Left renal cortex interstitium (tissue), 4 donors: ENCODE measurements at places on chromosomes 13 and 19. TPM values are rescaled to one million over a fixed set of nuclear protein-coding genes. Genes with fewer than 3 reads are reported as not detected.

DNA sequence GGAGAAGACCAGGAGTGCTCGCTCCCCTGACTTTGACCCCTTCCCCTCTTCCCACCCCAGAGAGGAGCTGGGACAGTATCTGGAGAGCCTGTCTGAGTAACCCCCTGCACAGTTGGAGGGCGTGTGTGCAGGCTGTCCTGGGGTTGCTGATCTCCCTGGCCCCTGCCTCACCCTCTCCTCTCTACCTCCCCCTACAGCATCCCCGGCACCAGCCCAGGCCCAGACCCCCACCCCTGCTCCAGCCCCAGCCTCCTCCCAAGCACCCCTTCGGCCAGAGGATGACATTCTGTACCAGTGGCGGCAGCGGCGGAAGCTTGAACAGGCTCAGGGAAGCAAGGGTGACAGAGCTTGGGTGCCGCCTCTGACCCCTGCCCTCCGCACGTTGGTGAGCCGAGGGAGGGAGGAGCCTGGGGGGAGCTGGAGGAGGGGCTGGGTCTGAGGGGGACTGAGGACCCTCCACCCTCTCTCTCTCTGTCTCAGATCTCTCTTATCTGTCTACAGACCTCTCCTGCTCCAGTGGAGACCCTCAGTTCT lies 8.7 kb downstream of the PROSER3 start:
- no peak for DNase-seq

- no peak for DNase-seq
Measured at GRCh38 chr19:50332244-50333038, 3.3 kb upstream of the KCNC3 start.

DNA sequence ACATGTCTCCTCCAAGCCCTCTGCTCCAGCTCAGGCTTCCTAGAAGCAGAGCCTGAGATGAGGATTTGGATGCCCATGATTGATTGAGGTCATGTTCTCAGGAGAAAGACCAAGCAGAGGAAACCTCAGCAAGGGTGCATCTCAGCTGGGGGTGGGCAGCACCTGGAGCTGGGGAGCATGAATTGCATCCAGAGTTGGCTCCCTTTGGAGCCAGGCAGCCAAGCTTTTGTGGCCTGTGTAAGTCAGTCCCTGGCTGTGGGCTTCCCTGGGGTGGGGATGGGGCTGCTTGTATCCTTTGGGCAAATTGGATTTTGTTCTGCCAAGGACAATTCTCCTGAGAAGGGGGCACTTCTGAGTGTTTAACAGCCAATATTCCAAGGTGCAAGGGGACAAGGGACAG lies 91.5 kb upstream of the WASF3 start:
- DNase-seq, result no peak

GRCh38 chr19:35031072-35031881 lies 1.0 kb downstream of the SCN1B start:
- DNase-seq, result no peak

DNA sequence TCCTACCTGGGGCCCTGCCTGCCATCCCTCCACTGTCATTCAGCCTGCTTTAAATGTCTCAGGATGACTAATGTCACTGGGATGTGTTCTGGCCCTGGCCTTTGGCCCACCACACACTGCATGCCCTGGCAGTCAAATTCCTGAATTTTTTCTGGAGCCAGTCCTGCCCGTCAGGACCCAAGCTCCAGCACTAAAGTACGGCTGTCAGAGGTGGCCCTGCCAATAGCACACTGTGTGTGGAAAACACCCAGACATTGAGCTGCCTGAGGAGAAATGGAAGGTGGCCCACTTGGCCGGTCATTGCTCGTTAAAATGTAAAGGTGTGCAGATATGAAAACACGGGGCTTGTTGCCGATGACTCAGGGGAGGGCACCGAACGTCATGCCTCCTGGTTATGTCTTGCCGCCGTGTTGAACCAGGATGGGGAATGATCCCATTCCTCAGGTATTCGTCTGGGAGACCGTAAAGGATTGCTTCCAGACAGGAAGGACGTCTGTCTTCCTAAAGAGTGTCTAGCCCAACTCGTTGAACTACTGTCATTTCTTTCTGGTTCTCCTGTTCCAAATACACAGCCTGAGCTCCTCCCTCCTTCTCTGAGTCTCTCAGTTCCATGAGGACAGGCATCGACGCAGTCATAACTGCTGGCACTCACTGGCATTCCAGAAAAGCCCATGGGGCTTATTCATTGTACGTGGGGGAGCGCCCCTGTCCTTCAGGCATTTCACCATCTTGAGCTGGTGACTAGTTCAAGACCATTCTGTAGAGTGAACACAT lies 40.6 kb downstream of the COL4A2 start:
- DNase-seq, result no peak

DNA sequence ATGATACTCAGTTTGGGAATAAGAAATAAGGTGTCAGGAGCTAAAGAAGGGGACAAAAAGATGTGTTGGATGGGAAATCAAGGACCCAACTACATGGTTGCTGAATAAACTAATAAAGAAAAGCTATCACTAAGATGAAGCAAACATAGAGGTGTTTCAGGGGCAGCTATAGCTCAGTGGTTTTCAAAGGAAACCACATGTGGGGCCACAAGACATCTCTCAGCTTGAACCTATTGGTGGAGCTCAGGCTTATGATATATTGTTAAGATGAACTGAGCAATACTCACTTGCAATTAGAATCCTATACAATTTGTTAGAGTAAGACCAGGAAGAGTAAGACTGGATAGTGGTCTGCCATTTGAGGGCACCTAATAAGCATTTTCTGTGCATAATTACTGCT lies 45.1 kb upstream of the SPRY2 start:
- DNase-seq, result no peak

DNA sequence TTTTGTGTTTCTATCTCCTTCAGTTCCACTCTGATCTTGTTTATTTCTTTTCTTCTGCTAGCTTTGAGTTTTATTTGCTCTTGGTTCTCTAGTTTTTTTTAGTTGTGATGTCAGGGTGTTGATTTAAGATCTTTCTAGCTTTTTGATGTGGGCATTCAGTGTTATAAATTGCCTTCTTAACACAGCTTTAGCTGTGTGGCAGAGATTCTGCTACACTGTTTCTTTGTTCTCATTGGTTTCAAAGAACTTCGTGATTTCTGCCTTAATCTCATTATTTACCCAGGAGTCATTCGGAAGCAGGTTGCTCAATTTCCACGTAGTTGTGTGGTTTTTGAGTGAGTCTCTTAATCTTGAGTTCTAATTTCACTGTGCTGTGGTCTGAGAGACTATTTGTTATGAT lies 251.7 kb upstream of the HTR2A start:
- DNase-seq, result no peak

The RAB3A gene
- 4.9 TPM for polyA plus RNA-seq

The KLK10 gene
- 0.21 TPM for polyA plus RNA-seq
